ENCODE measurements at places on chromosomes 7 and 10. TPM values are rescaled to one million over a fixed set of nuclear protein-coding genes. Genes with fewer than 3 reads are reported as not detected.

Gene ADGRA1
- 0.09 TPM for total RNA-seq

Gene CDK1
- 0.56 TPM for total RNA-seq

DNA sequence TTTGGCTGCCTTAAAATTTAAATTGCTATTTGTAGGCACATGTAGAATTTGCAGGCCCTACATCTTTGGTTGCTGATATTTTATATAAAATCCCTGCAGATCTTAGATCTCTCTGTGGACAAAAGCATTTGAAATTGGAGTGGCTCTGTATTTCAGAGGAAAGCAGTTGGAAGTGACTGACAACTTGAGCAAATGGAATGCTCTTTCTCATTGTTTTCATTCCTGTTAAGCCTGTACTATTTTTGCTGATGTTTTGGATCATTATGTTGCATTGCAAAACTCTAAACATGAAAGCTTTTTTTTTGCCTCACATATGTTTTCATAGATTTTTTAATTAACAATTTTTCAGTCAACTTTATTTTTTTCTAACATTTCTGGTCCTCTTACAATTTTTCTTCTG lies 251.2 kb upstream of the MDFIC start:
- H3K4me3 ChIP-seq: no peak overlapping the region
- H3K27ac ChIP-seq: no peak overlapping the region
- no peaks in the 10 kb centered on the region for H3K27me3 ChIP-seq
- H3K36me3 ChIP-seq: no peaks in the 10 kb centered on the region
- DNase-seq: no peak

Gene UNCX
- total RNA-seq: not detected

DNA sequence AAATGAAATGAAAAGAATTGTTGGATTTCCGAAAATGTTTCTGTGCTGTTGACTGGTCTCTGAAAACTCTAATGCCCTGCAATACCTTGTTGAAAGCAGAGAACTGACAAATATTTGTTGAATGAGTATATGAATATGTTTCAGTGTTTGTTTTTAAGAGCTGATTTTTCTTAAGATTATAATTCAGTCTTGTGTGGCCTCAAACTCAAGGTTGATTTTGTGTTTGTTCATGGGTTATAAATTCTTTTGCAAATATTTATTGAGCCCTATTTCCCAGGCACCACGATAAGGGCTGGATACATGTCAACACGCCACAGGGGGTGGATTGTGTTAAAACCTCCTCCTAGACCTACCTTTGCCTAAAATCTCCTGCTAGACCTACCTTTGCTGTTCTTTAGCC lies 203.9 kb upstream of the PLPP4 start:
- no peak for DNase-seq
- no peaks in the 10 kb centered on the region for H3K36me3 ChIP-seq
- peaks cover 8% of the 10 kb centered on the region for H3K27me3 ChIP-seq
- H3K4me3 ChIP-seq: no peak overlapping the region
- no peaks in the 10 kb centered on the region for H3K4me1 ChIP-seq

DNA sequence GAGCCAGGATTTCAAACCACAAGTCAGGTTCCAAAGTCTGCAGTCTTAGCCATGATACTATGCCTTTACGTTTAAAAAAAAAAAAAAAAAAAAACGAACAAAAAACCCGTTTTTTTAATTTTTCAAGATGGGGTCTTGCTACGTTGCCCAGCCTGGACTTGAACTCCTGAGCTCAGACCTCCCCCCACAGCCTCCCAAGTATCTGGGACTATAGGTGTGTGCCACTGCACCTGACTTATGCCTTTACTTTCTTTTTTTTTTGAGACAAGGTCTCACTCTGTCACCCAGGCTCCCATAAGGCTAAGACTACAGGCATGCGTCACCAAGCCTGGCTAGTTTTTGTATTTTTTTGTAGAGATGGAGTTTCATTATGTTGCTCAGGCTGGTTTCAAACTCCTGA lies 14.7 kb downstream of the ASNS start:
- H3K4me3 ChIP-seq: no peak overlapping the region
- no peaks in the 10 kb centered on the region for H3K4me1 ChIP-seq
- H3K27me3 ChIP-seq: no peaks in the 10 kb centered on the region
- peaks cover 72% of the 10 kb centered on the region for H3K36me3 ChIP-seq
- H3K27ac ChIP-seq: no peak overlapping the region

DNA sequence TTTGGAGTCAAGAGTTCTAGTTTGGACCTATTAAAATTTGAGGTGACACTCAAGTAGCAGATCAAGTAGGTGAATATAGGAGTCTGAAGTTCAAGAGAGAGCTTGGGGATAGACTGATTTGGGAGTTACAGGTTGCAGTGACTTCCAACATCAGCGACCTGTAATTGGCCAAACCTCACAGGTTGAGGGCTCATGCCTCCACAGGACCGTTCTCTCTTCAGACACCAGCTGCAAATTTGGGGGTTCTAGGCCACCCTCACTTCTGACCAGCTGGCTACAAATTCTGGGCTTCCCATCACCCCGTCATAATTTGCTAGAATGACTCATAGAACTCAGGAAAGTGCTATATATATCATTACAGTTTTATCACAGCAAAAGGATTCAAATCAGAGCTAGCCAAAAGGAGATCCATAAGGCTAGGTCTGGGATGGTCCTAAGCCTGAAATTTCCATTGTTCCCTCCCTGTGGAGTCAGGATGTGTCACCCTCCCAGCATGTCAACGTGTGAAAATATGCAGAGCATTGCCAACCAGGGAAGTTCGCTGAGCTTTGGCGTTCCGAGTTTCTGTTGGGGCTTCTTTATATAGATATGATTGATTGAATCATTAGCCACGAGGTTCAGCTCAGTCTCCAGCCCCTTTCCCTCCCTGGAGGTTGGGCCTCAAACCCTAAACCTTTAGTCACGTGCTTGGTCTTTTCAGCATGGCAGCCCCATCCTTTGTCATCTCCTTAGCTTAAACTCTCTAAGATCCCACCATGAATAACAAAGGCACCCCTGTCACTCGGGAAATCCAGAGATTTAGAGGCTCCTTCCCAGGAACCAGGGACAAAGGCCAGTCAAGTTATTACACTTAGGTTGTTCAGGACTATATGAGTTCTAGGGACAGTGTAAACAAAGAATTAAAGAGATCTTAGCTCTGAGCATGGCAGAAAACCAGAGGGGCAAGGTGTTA lies 20.7 kb upstream of the ZNF212 start:
- peaks cover 97% of the 10 kb centered on the region for H3K36me3 ChIP-seq
- H3K4me3 ChIP-seq: no peak overlapping the region
- no peaks in the 10 kb centered on the region for H3K4me1 ChIP-seq
- no peak for DNase-seq

DNA sequence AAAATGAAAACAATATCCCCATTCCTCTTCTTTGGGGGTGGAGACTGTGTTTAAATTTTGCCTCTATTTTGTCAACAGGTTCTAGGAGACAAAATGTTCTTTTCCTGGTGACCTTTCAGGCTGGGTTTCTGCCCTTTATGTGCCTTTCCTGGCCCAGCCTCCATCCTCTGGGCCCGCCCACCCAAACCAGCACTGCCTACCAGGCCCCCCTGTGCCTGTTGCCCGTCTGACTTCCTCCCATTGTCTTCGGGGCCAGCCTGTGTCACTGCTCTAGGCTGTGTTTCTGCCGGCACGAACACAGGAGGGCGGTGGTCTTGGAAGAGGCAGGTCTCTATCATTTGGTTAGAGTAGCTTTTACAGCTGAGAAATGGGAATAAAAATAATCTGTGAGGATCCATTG lies 13.9 kb downstream of the TSPAN14 start:
- no peaks in the 10 kb centered on the region for H3K27me3 ChIP-seq
- H3K4me3 ChIP-seq: peak overlapping the region; percentile 9
- peak; percentile 81 for DNase-seq
- peaks cover 100% of the 10 kb centered on the region for H3K4me1 ChIP-seq
- peak overlapping the region; percentile 100 for H3K27ac ChIP-seq
- peaks cover 34% of the 10 kb centered on the region for H3K36me3 ChIP-seq

Gene CC2D2B
- total RNA-seq: 1.1 TPM

Gene EFCAB10
- not detected for total RNA-seq

DNA sequence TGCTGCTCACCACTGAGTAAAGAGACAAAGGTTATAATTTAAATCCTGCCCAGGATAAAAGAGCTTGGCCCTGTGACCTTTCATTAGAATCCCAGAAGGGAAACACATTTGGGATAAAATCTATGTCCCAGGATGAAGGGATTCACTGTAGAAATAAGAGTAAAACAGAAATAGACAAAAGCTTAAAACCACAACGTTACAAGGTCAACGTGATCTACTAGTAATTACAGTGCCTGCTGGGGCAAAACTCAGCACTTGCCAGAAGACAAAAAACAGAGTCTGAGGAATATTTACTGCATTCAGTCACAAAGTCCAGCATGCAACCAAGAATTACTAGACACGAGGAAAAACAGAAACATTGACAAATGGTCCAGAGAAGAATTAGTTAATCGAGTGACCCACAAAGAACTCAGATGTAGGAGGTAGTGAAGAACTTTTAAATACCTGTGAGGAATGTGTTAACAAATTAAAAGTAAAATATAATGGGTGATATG lies 982.3 kb downstream of the GATA3 start:
- H3K4me1 ChIP-seq: no peaks in the 10 kb centered on the region
- no peak for DNase-seq
- no peak overlapping the region for H3K4me3 ChIP-seq

Gene TEX36
- total RNA-seq: not detected

Gene FGL2
- total RNA-seq: 11.7 TPM

Gene AOC1
- total RNA-seq: 0.25 TPM

- H3K4me1 ChIP-seq: peaks cover 27% of the 10 kb centered on the region
- H3K36me3 ChIP-seq: no peaks in the 10 kb centered on the region
- no peak overlapping the region for H3K27ac ChIP-seq
- no peaks in the 10 kb centered on the region for H3K27me3 ChIP-seq
- no peak for DNase-seq
Observed at GRCh38 chr10:69915215-69915560, 113.5 kb downstream of the COL13A1 start.

DNA sequence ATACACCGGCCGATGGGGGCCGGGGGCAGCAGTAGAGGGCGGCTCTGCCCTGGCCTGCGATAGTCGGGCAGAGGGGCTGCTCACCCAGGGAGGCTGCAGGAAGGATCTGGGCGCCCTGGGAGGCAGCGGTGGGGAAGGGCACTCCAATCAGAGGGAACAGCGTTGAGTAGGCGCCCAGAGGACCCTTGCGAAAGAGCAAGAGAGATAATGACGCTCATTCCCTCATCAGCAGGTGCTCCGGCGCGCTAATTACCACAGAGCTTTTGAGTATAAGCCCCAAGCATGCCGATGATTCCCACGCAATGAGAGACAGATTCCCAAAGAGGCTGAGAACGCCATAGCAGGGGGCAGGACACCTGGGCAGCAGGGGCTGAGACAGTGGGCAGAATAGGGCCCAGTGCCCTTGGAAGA lies 215.3 kb downstream of the MAD1L1 start:
- H3K4me1 ChIP-seq: peaks cover 12% of the 10 kb centered on the region
- H3K27me3 ChIP-seq: no peaks in the 10 kb centered on the region
- H3K27ac ChIP-seq: no peak overlapping the region
- H3K4me3 ChIP-seq: no peak overlapping the region
- no peak for DNase-seq

GRCh38 chr7:32115831-32116230 lies 45.6 kb upstream of the PDE1C start:
- no peak overlapping the region for H3K4me3 ChIP-seq
- no peaks in the 10 kb centered on the region for H3K36me3 ChIP-seq
- DNase-seq: no peak
- H3K27me3 ChIP-seq: no peaks in the 10 kb centered on the region
- H3K4me1 ChIP-seq: peaks cover 4% of the 10 kb centered on the region

GRCh38 chr7:104156842-104157277 lies 51.0 kb downstream of the ORC5 start:
- H3K27ac ChIP-seq: no peak overlapping the region
- no peaks in the 10 kb centered on the region for H3K27me3 ChIP-seq
- H3K36me3 ChIP-seq: no peaks in the 10 kb centered on the region
- DNase-seq: no peak
- H3K4me3 ChIP-seq: no peak overlapping the region

GRCh38 chr7:132075515-132075914 lies 500.8 kb downstream of the PLXNA4 start:
- no peak overlapping the region for H3K4me3 ChIP-seq
- no peaks in the 10 kb centered on the region for H3K36me3 ChIP-seq
- no peaks in the 10 kb centered on the region for H3K27me3 ChIP-seq
- no peak overlapping the region for H3K27ac ChIP-seq

DNA sequence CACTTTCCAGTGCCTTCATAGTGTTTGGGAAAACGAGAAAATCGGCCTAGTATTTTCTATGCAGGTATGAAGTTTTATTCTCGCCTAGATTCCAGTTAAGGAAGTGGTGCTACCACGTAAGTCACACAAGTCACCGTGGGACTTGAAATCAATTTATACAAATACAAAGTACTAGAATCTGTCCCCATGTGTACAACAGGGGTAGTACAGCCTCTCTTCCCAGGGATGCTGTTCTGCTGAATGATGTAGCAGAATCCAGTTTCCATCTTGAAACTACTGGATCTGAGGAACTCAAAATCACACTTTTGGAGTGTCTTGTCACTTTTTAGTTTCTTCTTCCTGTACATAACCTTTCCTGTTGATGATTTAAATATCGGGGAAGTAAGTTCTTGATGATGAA lies 129.4 kb downstream of the SFMBT2 start:
- no peaks in the 10 kb centered on the region for H3K27me3 ChIP-seq
- no peak overlapping the region for H3K4me3 ChIP-seq
- no peak for DNase-seq
- H3K4me1 ChIP-seq: no peaks in the 10 kb centered on the region

Gene BCL7B
- 67.0 TPM for total RNA-seq

Gene HOXA10
- total RNA-seq: not detected

DNA sequence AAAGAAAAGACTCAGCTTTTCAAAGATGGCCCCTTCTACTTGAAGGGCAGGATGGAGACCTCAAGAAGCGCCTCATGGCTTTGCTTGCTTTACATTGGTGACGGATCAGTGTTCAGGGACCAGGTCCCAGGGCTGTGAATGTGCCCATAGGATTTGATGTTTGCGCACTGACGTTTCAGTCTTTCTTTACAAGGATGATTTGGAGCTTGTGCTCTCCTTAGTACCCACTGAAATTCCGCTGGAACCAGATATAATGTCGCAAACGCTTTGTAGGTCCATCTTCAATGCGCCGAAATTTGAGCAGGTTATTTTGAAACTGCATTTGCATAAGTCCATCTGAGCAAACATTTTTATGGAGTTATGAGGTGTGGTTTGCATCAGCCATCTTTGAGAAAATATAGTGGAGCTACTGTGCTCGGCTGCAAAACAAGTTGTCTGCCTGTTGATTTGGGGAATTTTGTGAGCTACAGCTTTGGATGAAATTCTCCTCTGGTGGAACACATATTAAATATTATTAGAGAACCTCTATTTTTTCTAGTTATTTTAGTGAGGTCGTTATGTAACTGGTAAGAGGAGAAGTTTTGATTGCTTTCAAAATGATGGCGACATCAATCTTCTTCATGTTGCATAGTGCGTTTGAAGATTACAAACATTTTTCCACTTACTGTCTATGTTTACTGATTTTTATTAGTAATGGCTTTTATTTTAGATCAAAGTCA lies 2.4 kb downstream of the RBM20 start:
- H3K27me3 ChIP-seq: peaks cover 73% of the 10 kb centered on the region
- peaks cover 32% of the 10 kb centered on the region for H3K4me1 ChIP-seq
- peak overlapping the region; percentile 68 for H3K4me3 ChIP-seq
- peak overlapping the region; percentile 96 for H3K27ac ChIP-seq
- no peak for DNase-seq
- no peaks in the 10 kb centered on the region for H3K36me3 ChIP-seq
